ENCODE measurements at places on chromosomes 13 and 19.

DNA sequence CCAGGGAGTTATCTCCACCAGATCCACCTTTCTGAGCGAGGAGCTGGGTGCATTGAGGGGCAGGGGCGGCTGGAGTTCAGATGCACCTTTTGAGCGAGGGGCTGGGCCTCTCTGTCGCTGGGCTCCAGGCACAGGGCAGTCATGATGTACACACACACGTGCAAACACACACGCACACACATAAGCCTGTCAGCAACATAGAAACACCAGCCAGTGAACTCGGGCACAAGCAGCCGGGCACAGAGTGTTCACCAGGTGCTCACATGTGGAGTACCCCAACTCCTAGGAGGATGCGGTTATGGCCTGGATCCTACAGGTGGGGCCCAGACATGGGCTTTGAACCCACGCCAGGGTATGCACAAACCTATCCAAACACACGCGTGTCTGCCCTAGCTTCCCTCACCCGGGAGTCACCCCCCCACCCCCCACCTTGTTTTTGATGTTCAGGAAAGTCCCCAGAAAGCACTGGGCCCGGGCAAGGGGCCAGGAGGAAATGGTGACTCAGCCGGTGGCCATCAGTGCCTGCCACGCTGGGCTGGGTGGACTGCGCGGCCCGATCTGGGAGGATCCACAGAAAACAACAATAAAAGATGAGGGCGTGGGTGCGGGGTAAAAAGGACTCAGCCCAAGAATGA, 13.3 kb downstream of the ARRDC2 start:
- no peak for DNase-seq

- DNase-seq: no peak
Observed at GRCh38 chr13:46382224-46382623, 4.8 kb downstream of the RUBCNL start.

- DNase-seq: no peak
Observed at GRCh38 chr13:31394506-31394905, 194.7 kb downstream of the B3GLCT start.

- DNase-seq: no peak
Observed at GRCh38 chr13:110044551-110045111, 258.2 kb upstream of the IRS2 start.

DNA sequence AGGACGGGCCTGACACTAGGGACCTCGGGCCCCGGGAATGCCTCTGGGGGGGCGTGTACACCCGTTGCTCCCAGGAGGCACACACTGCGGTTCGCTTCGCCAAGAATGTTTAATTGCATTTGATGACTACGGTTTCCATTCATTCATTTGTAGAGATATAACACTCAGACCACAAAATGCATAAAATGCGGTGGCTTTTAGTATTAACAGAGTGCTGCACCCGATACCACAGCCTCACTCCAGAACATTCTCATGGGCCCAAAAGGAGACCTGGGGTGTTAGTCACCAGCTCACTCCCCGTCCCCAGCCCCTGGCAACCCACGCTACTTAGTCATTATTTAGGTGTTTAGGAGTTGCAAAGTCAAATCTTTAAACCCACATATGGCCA, 21.8 kb downstream of the HCN2 start:
- DNase-seq: no peak

DNA sequence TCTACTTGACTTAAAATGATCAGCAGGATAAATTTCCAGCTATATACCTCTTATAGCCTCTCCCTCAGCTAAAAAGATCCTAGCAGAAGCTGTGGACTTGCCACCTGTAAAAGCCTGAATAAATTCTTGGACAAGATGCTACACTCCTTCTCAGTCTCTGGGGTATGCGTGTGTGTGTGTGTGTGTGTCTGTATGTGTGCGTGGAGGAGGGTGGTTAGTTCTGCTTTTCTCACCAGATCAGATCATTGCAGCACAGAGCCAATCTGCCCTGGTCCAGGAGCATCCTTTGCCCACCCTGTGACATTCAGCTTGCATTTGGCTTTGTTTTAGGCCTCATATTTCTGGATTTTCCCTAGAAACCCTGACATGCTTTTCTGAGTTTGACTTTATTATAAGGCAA, 438.3 kb downstream of the RFC3 start:
- no peak for DNase-seq

GRCh38 chr19:54707962-54708361, 16.3 kb upstream of the KIR3DL3 start:
- DNase-seq: peak; percentile 54

DNA sequence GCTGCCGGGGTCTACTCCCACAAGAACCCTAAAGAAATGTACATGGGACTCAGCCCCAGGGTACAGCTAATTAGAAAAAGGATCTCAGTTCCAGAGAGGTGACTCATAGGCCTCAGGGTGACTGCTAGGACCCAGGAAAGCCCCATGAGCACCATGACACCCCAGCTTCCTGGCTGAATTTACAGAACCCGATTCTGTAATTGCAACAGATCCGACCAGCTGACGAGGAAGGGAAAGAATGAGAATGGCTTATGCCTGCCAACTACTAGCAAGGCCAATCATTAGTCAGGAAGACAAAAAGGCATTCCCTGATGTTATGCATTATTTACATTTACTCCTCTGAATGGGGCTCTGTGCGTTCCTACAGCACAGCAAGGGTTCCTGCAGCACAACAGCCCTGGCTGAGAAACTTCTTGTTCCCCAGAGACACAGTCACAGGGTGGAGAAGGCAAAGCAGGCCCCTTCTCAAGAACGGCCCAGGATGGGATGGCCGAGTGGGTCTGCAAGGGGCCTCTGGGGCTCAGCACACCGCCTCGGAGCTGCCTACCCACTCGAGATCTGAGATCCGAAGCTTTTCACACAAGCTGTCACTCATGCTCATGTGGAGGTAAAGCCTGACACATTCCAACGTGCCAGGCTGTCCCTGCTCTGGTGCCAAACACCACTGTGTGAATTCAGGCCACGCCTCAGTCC, 27.2 kb downstream of the PBX4 start:
- no peak for DNase-seq

DNA sequence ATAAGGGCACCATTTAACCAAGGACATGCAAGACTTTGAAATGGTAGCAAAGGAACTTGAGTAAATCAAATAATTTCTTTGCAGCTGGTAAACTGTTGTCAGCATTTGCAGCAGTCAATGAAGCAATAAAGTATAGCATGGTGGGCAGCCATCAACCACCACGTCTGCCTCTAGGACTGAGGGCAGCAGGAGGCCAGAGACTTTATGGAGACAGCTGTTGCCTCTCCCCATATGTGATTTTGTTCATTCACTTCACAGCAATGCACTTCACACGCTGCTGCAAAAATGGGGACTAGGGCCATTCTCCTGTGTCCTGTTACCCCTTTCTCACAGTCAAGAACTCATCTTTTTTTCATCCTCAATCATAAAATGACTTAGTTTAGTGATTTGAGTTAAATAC, 51.3 kb upstream of the PCDH9 start:
- no peak for DNase-seq

GRCh38 chr13:109812382-109812781, 26.0 kb upstream of the IRS2 start:
- DNase-seq: no peak

DNA sequence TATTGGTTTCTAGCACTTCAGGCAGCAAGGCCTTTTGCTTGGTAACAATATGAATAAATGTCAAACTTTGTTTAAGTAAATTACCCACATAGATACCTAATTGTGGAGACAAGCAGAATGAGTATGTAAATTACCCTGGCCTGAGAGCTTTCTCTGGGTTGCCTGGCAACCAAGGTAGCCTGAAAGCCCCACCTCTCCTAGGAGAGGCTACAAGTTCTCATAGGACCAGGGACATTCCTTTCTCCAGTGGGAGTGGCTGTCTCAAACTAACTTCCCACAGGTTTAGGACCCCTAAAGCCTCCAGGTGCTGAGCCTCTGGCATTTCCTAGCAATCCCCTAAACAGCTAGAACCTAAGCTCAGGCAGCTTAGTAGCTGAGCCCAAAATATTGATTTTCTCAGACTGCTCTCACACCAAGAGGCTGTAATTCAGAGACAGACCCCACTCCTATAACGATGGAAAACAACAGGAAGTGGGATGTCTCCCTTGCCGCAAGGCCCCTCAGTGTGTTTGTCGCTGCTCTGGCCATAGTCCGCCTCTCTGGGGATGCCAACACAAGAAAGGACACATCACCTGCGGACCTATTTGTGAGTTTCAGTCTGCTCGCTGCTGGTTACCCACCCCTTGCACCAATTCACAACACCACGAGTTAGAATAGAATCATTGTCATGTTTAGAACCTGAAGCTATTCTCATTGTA, 207.3 kb downstream of the DLEU7 start:
- no peak for DNase-seq

DNA sequence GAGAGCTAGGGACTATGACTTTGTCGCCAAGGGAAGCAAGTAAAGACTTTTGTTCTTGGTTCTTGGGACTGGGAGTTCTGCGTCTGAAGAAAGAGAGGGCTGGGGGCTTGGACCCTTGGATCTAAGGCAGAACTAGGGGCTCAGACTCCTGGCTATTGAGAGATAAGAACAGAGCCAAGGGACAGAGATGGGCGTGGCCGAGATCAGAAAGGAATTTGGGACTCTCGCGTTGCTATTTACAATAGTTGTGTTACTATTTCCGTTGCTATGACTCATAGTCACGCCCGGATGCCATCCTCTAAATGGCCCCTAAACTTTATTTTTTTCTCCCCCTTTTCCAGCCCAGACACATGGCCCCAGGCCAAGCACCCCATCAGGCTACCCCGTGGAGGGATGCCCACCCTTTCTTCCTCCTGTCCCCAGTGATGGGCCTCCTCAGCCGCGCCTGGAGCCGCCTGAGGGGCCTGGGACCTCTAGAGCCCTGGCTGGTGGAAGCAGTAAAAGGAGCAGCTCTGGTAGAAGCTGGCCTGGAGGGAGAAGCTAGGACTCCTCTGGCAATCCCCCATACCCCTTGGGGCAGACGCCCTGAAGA, 759 bp downstream of the PPP1R15A start:
- peak; percentile 84 for DNase-seq

GRCh38 chr19:6167115-6167514, 31.6 kb downstream of the ACSBG2 start:
- DNase-seq: peak; percentile 40

- DNase-seq: no peak
Observed at GRCh38 chr19:7751157-7751783, 3.9 kb upstream of the CD209 start.

GRCh38 chr13:85492283-85492682, 306.9 kb downstream of the SLITRK6 start:
- no peak for DNase-seq

DNA sequence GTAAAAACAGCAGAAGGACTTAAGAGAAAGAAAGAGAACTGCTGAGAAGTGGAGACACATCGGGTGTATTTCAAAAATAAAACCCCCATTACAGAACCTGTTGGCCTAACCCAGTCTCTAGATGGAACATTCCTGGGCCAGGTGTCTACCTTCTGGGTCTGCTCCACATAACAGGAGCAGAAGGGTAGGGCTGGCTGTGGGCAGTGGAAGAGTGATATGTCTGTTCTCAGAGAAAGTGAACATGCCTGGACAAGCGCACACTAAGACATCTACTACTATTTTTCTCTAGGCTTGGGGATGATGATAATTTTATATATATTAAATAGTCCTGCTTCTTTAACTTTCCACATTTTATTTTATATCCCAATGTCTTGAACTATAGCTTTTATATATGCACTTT, 267.1 kb downstream of the TBC1D4 start:
- DNase-seq: no peak

GRCh38 chr19:31258211-31259052, 90.8 kb downstream of the TSHZ3 start:
- no peak for DNase-seq

GRCh38 chr13:102002287-102002686, 399.6 kb downstream of the FGF14 start:
- DNase-seq: no peak

DNA sequence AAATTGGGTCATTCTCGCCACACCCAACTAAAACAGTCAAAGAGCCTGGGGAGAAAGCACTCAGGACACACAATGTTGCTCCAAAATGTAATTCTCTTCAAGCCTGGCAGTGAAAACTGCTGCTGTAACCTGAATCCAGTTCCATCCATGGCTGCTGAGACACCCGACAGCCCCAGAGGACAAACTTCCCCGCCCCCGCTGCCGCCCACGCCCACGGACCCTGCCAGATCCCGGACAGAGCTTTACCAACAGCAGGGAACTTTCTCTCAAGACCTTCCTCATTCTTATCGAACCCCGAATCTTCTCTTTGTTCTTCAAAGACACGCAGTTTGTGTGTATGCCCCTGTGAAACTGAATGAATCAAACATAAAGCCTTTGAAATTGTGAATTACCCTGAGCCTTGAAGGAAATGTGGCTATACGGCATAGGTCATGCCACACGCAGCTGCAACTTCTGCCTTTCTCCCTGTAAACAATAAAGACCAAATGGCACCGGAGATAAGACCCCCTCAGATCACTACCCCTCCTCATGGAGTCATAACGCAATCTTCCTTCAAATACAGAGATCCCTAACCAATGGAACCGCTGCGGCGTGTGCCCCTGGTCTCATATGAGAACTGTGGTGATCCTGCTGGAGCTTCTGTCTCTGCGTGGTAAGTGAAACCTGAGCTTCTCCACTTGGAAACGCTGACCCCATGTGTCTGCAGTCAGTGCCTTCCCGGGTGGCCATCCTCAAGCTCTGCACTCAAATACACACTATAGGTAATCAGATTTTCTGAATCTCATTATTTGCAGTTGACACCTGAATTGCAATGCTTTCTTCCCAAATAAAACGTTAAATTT, 4.8 kb upstream of the LAMP1 start:
- no peak for DNase-seq

- DNase-seq: peak; percentile 91
Observed at GRCh38 chr13:110561344-110562035, at the start of gene RAB20. TSS of gene RAB20 (minus strand) at chr13:110561722. CDS start at chr13:110561519, 203 bp downstream.

- no peak for DNase-seq
Observed at GRCh38 chr13:40190641-40191100, 475.8 kb downstream of the FOXO1 start.

- no peak for DNase-seq
Observed at GRCh38 chr19:29855087-29855486, 43.3 kb downstream of the CCNE1 start.

GRCh38 chr13:110017379-110017778, 231.0 kb upstream of the IRS2 start:
- DNase-seq: no peak

- no peak for DNase-seq
Observed at GRCh38 chr13:21059641-21060337, 1.6 kb downstream of the LATS2 start.

GRCh38 chr19:2587001-2587719, 111.2 kb downstream of the GADD45B start:
- DNase-seq: no peak

GRCh38 chr13:32586080-32586900, at the start of gene PDS5B:
TSS of gene PDS5B (plus strand) at chr13:32586452. CDS start at chr13:32648773, 62,321 bp downstream.
- DNase-seq: peak; percentile 99

Data from left forelimb (tissue), 1 donor.